ENCODE measurements at places on chromosomes 2 and 18. TPM values are rescaled to one million over a fixed set of nuclear protein-coding genes. Genes with fewer than 3 reads are reported as not detected.

The GAD1 gene
- total RNA-seq: 1.7 TPM

The DPYSL5 gene
- not detected for total RNA-seq

The MAPRE3 gene
- total RNA-seq: 1.00 TPM

The CDH19 gene
- not detected for total RNA-seq

The ERFE gene
- total RNA-seq: not detected

The ACVR1C gene
- total RNA-seq: 2.5 TPM

The POTEI gene
- total RNA-seq: not detected

The TRPM8 gene
- total RNA-seq: not detected

The DNAH6 gene
- total RNA-seq: 1.00 TPM

The COLEC11 gene
- total RNA-seq: not detected

The GPR75 gene
- total RNA-seq: 1.9 TPM

The FIGN gene
- not detected for total RNA-seq

The SLC39A6 gene
- total RNA-seq: 20.1 TPM

The LIMS2 gene
- total RNA-seq: 34.2 TPM

The ANKZF1 gene
- total RNA-seq: 100 TPM

The PXDN gene
- 0.20 TPM for total RNA-seq

The CLEC4F gene
- total RNA-seq: not detected

The ASTL gene
- total RNA-seq: 0.22 TPM

The RGPD4 gene
- 0.02 TPM for total RNA-seq

The BMP10 gene
- not detected for total RNA-seq

The MATN3 gene
- total RNA-seq: not detected

The AGAP1 gene
- 0.89 TPM for total RNA-seq

The CNOT9 gene
- total RNA-seq: 71.0 TPM

The RTP5 gene
- not detected for total RNA-seq

The CACNB4 gene
- 0.21 TPM for total RNA-seq

The CNGA3 gene
- total RNA-seq: not detected

The RAX gene
- total RNA-seq: not detected

The KIF5C gene
- 6.1 TPM for total RNA-seq

The MEIS1 gene
- total RNA-seq: not detected

The LAMA3 gene
- 0.20 TPM for total RNA-seq

The CCDC74B gene
- 1.7 TPM for total RNA-seq

The PLCD4 gene
- 0.15 TPM for total RNA-seq

The DES gene
- total RNA-seq: not detected

The RAB6C gene
- not detected for total RNA-seq

The HOXD1 gene
- total RNA-seq: not detected

The KRTCAP3 gene
- total RNA-seq: 7.1 TPM

The PKDCC gene
- total RNA-seq: not detected

The PSMD14 gene
- 56.2 TPM for total RNA-seq

The AQP12B gene
- not detected for total RNA-seq

The TRABD2A gene
- 70.2 TPM for total RNA-seq

The RNF125 gene
- 35.6 TPM for total RNA-seq

The PRKRA gene
- 37.4 TPM for total RNA-seq

The CHST10 gene
- 3.1 TPM for total RNA-seq

The LRP1B gene
- total RNA-seq: not detected

The C2orf80 gene
- not detected for total RNA-seq

The ZC3H15 gene
- total RNA-seq: 80.0 TPM

The FOXI3 gene
- not detected for total RNA-seq

The PEX13 gene
- total RNA-seq: 14.3 TPM
